GM06990 (cell line): ENCODE measurements at places on chromosomes 3 and 15.

DNA sequence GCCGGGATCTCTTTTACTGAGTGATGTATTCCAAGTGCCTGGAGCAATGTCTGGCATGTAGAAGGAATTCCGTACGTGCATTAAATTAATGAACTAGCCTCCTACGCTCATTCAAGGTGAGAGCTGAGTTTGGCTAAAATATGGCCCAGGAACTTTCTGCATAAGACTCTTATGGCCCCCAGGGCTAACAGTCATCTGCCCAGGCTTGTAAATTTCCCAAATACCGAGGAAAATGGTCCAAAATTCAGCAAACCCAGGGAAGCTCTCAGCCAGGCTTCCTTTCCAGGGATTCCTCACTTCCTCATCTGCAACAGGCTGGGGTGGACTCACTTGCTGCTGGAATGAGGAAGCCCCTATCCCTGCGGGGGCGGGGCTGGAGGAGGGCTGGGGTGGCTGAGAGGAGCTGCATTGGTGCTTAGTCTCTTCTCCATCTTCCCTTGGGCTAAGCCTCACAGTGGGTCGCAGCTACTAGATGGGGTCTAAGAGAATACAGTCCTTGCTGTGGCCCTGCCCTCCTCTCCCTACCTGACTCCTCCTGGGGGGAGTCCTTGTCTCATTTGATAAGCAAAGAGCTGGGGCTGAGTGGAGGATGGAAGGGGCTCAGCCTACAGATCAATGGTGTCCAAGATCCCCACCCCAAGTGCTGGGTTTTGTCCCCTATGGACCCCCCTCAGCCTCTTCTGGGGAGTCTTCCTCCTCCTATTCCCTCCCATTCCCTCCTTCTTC is 28.5 kb upstream of the APOD start:
- no peak for DNase-seq

- DNase-seq = no peak
These were observed 117.5 kb downstream of the PDCD6IP start for GRCh38 chr3:33915796-33916546.

- DNase-seq = no peak
These were observed 14.4 kb upstream of the DCAF1 start for GRCh38 chr3:51514210-51514609.

- no peak for DNase-seq
These were observed 109.4 kb upstream of the BNIP2 start for GRCh38 chr15:59798605-59798917.
